WERI-Rb-1 (cell line): ENCODE measurements at places on chromosomes 7 and 10.
A peak's percentile ranks its signal among the peaks of the same experiment; 100 is the strongest.

DNA sequence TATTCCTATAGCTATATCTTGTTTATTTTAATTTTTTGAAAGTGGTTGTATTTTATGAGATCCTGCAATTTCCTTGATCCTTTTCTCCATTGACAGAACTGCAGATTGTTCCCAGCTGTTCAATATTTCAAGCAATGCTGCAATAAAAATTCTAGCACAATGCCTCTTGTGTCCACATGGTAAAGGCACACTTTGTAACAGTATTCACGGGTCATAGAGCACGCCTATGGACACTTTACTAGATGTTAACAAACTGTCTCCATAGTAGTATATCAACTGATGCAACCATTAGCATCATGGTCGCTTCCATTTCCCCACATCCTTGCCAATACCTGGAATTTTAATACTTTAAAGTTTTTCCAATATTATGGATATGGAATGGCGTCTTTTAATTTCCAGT lies 123.9 kb upstream of the FZD8 start:
- no peak for DNase-seq

GRCh38 chr10:78957471-78958039 lies 111.2 kb upstream of the ZMIZ1 start:
- DNase-seq = no peak

- no peak for DNase-seq
Measured at GRCh38 chr10:74111799-74112198, 38.8 kb downstream of the AP3M1 start.

DNA sequence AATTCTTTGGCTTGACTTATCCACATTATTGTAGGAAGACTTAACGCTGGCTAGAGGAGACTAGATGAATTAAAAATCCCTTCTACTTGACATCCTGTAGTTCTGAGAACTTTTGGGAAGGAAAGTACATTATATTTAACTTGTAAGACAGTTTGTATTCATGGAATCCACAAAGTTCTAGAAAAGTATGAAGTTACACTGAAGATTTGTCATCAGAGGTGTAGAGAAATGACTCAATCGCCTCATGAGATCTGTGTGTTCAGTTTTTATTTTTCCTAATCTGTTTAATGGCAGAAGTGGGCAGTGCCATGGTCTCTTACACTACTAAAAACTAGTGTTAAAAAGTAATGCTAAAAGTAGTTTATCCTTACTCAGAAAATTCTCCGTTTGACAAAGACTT lies 89.1 kb upstream of the SMIM30 start:
- DNase-seq = no peak

- no peak for DNase-seq
Measured at GRCh38 chr10:29208845-29209244, 80.0 kb upstream of the LYZL1 start.

DNA sequence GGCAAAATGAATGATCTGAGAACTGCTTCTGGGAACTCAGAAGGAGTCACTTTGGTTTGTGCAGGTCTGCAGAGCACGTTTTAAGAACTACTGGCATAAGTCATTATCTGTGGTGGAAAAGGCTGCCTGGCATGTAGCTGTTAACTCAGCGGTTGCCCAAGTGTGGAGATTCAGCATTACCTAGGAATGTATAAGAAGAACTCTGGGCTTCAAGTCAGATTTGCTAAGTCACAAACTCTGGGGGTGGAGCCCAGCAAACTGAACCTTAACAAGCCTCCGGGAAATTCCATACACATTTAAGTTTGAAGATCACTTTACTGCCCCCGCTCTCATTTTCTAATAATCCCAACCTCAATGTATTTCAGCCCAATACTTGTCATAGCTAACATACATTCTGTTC lies 31.1 kb downstream of the PLXDC2 start:
- no peak for DNase-seq

DNA sequence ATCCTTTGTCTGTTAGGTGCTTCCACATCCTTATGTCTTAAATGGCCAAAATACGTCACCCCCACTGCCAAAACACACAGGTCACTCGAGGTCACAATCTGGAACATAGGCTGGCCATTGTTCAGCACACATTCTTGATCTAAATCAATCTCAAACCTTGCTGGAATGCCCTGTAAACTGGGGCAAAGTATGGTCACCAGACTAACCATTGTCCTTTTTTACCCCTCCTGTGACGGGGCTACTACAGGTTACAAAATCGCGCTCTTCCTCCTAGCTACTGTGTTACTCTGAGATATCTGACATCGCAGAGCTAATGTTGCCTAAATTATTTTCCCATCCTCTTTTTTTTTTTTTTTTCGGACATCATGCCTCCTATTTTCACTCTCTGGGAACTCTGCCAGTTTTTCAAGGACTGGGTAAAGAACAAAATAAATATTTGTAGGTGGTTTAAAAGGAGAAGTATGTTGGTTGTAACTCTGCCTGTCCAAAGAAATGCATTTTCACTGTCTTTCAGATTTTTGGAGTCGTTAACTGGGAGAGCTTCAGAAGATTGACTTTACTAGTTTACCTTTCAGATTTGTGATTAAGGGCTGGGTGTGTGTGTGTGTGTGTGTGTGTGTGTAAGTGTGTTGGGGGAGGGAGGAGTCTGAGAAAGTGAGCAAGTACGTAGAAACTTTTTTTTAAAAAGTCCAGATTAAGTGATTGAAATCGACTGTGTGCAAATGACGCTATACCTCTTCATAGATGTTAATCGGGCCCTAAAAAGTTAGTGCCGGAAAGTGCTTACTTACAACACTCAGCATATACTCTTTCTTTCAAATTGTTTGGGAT lies 942 bp upstream of the KIAA1217 start:
- no peak for DNase-seq

DNA sequence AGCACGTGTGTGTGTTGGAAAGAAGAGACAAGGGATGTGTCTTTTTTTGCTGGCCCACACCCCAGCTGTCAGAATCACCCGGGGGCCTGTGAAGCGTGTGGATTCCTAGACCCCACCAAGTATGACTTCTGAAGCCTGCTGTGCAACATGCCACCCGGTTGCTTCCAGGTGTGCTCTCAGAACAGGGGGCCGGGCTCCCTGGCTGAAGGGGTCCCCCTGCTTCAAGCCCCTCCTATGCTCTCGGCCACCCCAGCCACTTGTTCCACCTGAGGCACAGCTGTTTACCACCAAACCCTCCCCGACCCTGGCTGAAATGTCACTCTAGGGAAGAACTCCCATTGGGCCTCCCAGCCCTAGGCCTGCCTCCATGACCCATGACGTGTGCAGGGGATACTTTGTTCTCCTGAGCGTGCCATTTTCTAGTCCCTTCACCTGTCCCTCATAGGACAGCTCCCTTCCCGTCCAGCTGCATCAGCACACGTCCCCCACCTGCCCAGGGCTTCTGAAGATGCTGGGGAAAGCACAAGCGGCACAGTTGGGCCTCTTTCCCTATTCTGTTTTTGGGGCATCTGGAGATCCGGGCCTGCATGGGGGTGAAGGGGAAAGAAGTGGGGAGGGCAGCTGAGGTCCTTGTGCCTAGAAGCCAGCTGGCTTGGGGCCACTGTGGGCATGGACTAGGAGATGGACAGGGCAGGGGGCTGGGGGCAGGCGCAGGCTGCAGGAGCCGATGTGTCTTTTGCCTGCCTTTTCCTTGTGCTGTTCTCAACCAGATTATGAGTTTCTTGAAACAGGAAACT lies 33.3 kb downstream of the CRHR2 start:
- DNase-seq = no peak

DNA sequence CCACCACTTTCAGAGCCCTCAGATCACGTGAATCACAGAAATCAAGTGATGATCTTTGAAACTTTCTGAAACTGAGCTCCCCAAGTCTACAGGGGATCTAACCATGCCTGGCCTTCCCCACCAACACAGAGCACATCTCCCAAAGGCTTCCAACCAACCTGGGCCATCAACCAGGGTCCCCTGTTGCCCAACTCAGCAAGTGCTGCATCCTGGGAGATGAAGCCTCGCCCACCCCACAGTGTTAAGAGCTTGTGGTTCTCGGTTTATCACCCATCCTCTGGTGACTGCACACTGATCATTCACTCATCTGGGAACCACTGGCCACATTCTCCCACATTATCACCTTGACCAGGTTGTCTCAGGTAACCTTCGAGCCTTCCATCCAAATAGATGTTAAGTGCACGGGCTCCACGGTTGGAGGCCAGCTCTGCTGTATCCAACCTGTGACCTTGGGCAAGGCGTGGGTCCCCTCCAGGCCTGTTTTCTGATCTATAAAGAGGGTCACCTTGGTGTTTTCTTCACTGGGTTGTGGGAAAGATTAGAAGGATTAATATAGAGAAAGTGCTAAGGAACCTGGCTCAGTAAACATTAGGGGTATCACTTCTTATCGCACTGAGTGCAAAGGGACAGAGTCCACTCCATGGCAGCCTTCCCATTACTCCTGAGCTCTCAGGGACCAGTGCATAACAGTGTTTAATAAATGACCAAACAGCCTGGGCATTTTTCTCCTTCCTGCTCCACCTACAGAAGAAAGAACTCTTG lies 3.6 kb downstream of the ZNF488 start:
- no peak for DNase-seq

- DNase-seq = no peak
Measured at GRCh38 chr7:105055621-105056020, 41.6 kb downstream of the KMT2E start.

DNA sequence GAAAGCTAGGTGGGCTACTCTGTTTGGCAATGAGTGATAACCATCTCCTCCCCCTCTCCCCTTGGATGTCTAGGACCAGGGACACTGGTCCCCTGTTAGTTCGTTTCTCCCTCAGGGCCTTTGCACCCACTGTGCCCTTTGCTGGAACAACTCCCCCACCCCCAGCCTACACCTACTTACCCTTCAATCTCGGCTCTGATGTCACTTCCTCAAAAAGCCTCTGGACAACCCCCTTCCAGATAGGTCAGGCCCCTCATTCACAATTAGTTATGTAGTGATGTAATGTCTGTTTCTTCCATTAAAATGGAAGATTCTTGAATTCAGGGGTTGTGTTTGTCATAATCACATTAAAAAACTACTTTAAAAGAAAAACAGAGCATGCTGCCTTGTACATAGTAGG lies 152.9 kb downstream of the SNX10 start:
- DNase-seq = no peak

DNA sequence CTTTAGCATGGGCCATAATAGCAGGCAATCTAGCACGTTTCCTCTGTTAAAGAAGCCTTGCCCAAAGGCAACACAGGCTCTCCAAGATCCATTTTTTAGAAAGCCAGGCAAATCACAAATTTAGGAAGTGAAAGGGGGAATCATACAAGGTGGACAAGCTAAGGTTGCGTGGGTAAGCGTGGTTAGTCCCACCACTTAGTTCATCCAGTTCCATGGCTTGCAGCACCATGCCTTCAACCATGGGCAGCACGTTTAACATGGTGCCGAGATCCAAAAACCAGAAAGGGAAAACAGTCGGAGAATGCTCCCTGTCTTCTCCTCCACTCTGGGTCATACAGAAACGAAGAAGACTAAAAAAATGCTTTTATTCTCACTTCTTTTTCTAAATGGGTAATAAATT lies 234.4 kb upstream of the IMMP2L start:
- no peak for DNase-seq

DNA sequence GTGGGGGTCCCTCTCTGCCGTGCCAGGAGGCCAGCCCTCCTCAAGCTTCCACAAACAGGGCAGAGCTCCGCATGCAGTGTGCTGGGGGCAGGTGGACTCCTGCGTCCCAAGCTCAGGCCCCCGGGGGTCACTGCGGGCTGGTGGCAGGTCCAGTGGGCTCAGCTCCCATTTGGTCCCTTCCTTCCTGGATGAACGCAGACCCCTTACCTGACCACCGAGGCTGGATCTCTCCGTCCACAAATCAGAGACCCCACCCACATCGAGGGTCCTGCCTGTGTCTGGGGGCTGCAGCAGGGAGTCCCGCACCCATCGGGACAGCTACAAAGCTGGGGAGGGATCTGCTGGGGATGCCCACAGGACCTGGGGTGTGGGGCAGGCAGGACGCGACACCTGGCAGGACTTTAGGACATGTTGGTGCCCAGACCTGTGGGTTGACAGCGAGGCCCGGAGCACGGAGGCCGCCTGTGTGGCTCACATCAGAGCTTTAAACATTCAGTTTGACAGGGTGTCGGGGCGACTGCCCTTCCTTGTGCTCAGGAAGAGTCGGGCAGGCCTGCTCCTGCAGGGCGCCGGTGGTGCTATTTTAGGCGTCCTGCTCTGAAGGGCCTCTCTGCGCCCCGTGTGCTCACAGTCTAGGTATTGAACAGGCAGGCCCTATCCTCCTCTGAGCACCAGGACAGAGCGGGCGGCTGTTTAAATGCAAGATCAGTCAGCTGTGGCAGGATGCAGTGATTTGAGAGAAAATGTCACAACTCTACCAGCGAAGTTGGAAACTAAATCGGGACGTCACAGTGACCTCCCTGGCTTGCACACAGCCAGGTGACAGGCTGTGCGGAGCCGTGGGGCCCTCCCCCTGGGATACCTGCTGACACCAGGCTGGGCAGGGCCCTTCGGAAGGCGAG lies 15.9 kb upstream of the CFAP46 start:
- DNase-seq = no peak

GRCh38 chr7:151238190-151238810 lies 6.0 kb downstream of the CHPF2 start:
- DNase-seq = no peak

DNA sequence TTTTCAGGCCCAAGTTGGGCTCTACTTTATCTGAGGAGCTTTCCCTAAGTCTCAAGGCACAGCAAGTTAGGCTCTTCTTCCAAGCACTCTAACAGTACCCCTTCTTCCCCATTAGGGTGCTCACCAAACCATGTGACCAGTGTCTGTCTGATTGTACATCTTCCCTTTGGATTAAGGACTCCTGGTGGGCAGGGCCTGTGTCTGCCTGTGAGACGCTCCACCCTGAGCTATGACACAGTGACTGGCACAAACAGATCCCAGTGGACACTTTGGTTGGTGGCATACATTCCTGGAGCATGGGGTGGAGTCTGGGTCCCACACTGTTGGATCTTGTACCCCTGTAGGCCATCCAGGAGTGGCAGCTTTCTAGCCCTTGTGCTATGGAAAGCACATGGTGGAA lies 23.8 kb downstream of the PLPP4 start:
- peak; percentile 32 for DNase-seq

GRCh38 chr7:38704041-38704547 lies 72.9 kb upstream of the AMPH start:
- DNase-seq = no peak

- no peak for DNase-seq
Measured at GRCh38 chr10:94641480-94641879, 42.0 kb upstream of the CYP2C18 start.

- no peak for DNase-seq
Measured at GRCh38 chr10:36302086-36302485, 660.0 kb upstream of the FZD8 start.

GRCh38 chr7:119999738-120000475 lies 273.1 kb upstream of the KCND2 start:
- DNase-seq = no peak

GRCh38 chr10:230758-231157 lies 95.5 kb downstream of the ZMYND11 start:
- DNase-seq = no peak

GRCh38 chr10:5043716-5044115 lies 40.1 kb upstream of the AKR1C2 start:
- no peak for DNase-seq

GRCh38 chr10:125955766-125956165 lies 59.4 kb downstream of the FANK1 start:
- no peak for DNase-seq

DNA sequence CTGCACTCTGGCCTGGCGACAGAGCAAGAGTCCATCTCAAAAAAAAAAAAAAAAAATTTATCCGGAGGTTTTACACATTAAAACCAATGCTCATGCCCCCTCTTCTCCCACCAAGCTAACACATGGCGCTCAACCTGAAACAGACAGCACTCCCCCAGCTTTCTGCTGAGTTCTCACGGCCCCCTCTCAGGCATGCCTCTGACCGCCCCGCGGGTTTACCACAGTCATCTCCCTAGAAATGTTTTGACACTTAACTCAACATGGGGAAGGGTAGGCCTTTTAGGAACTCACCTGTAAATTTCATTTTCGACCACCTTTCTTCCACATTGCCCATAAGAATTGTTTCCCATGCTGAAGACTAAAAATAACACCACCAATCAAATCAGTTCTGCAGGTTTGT lies 9.3 kb downstream of the RCC1L start:
- DNase-seq = no peak
